ENCODE measurements at places on chromosomes 12 and 14.

- no peak for DNase-seq
Observed at GRCh38 chr14:68634332-68634731, 158.5 kb downstream of the ZFP36L1 start.

GRCh38 chr12:28555748-28556147 is 365.5 kb downstream of the CCDC91 start:
- DNase-seq: no peak

- DNase-seq: no peak
Observed at GRCh38 chr12:63319936-63320633, 169.1 kb upstream of the AVPR1A start.

- DNase-seq: no peak
Observed at GRCh38 chr12:6241495-6241894, 41.3 kb downstream of the CD9 start.

DNA sequence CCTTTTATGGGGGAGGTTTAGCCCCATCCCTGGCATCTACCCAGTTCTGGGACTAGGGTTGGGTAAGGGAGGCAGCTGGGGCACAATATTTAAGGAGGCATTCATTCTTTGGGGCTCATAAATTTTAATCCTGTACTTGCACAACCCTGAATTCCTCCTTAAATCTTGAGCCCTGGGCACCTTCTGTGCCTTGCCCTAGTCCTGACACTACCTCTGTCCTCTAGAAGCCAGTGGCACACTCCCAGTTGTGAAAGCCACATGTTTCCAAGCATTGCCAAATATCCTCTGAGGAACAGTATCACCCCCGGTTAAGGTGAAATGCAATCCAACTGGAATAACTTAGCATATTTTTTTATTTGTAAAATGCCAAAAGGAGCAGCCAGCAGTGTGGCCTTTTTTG is 36.6 kb downstream of the SLC16A7 start:
- no peak for DNase-seq

DNA sequence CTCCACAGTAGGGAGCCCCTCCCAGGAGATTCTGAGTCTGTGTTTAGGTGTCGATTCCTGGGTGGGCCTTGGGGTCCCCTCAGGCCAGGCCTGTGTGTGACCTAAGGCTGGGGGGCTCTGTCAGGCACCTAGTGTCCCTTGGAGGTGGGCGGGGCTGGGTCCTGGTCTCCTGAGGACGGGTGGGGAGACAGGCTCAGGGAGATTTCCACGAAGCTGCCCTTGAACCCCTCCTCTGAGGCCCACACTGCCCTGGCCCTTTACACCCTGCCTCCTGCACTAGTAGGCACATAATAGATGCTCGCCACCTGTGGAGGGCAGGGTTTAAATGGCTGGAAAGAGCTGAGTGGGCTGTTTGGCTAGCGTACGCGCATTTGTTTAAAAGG is 32.9 kb downstream of the MEG3 start:
- DNase-seq: no peak

DNA sequence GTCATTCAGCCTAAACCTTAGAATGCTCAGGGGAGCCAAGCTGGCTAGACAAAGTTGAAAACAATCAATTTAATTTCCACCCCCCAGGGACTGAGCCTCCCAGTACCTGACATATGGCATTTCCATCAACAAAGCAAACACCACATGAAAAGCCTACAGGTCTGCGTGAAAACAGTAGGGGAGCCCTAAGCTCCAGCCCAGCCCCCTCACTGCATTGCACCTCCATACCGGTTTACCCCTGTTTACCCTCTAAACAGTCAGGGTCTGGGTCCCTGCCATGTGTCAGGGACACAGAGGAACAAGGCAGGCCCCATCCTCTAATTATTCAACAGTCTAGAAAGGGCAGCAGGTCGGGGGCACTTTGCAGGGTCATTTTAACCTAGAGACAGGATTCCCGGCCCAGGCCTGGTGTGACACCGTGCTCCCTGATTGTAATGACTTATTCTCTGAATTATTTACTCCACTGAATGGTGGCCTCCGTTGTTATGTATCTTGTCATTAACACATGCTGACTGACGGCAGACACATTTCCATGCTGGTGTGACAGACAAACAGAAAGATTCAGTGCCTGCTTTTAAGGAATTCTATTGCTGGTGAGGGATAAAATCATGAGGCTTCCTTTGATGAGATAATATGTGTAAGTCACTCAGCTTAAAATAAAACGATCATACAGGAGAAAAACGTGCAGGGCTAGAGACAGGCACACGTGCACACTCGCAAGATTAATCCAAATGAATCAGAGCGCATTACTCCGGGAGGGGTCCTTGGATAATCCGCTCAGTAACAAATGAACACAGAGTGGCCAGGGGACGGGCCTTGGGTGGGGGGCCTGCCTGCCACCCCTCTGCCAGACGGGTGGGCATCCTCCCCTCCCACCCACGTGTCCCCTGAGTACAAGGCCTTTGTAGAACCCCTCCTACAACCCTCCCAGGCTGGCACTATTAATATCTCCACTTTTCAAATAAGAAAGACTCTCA is 23.2 kb downstream of the CCDC88C start:
- no peak for DNase-seq

GRCh38 chr12:27464220-27464554 is 17.7 kb downstream of the SMCO2 start:
- DNase-seq: no peak

Measured in NCI-H1930 (cell line).